ENCODE measurements at places on chromosomes 6 and 20.

DNA sequence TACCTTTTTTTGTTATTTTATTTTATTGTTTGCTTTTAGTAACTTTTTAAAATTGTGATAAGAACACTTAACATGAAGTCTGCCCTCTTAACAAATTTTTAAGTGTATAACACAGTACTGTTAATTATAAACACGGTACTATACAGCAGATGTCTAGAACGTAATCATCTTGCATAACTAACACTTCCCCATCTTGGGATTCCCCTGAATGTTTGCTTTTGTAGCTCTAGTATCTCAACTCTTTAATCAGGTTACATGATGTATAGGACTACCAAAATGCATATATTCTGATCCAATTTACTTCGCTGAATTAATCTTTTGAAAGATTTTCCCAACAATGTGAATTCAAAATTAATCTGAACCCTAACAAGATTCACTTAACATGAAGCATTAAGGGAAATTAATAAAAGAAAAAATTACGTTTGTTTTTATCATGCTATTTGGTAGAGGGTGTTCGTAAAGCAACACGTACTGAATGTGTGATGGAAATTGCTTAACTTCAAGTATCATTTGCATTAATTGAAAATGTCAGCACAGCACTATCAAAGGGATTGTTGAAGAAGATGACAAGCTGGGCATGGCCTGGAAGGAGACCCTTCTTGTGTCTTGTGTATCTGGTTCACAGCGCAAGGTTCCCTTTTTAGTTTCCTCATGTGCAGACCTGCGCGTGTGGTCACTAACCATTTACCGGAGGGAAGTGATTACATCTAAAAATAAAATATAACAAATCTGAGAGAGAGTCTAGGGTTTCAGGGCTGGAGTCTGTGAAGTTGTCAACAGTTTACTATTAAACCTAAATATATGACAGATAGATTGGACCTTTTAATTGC, 15.2 kb downstream of the COL19A1 start:
- no peak for DNase-seq

- DNase-seq = no peak
Observed at GRCh38 chr6:52552278-52552643, 24.6 kb downstream of the TRAM2 start.

GRCh38 chr6:110944681-110945151, 13.8 kb upstream of the GTF3C6 start:
- DNase-seq = peak; percentile 26

DNA sequence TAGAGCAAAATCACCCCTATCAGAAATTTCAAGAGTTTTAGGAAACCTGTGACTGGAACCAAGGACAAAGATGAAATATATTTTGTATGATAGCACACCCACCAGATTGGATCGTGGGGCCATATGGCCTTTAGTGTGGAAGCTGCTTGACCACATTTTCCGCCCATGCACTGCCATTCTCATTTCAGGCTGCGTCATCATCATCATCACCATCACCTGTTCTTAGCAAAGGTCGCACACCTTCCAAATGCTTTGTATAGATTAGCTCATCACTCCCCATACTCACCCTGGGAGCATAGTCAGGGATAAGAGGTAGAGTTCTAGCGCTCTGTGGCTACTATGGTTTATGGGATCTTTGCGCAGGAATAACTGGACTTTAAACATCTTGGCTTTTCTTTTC, 185.7 kb downstream of the MTHFD1L start:
- no peak for DNase-seq

DNA sequence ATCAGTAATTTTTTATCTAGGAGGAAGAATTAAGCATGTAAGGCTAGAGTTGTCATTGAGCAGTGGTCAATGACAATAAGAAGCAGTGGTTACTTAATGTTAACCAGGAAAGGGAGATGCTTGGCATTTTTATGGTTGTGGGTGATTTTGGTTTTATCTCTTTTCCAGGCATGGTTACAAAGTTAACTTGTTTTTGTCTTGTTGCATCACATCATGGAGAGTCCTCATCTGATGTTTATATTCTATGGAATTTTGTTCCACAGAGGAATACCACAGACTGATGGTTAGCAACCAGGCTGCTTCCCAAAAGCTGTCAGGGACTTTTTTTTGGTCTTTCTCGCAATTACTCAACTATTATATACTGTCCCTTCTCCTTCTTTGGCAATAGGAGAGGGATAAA, 32.7 kb downstream of the OPRM1 start:
- no peak for DNase-seq

Data from muscle of leg (tissue), 16 donors.